ENCODE measurements at places on chromosomes 4 and X.

- no peak for DNase-seq
Observed at GRCh38 chr4:87469390-87469789, 47.0 kb downstream of the NUDT9 start.

DNA sequence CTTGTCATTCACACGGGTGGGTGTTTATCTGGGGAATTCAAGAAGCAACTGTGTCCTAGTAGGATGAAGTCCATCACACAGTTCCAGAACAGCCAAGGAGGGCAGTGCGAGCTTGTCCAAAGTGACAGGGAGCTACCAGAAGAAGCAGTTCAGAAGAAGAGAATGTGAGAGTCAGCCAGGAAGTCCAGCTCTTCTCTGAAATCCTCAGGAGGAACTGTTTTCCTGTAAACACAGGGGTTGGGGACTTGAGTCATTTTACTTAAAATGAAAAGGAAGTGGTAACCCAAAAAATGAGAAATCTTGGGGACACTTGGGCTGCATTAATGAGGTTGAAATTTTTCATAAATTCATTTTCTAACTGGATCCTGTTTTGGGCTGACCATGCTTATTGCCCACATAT lies 8.2 kb upstream of the TLR10 start:
- no peak for DNase-seq

DNA sequence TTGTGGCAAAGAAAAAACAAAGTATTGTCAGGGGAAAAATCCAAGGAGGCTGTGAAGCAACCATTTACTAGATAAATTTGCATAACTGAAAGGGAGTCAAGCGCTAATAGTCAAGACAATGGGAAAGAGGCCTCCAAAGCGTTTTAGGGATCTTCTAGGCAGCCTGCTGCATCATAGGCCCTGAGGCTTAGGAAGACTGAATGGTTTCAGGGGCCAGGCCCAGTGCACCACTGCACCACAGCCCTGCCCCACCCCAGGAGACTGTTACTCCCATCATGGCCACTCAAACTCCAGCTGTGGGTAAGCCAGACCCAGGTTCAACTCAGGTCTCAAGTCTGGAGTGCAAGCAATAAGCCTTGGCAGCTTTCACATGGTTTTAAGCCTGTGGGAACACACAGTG lies 362.9 kb downstream of the SH3BGRL start:
- no peak for DNase-seq

- no peak for DNase-seq
Observed at GRCh38 chr4:55733932-55734331, 85.7 kb upstream of the EXOC1L start.

- no peak for DNase-seq
Observed at GRCh38 chr4:6451309-6451708, 21.1 kb downstream of the PPP2R2C start.

GRCh38 chrX:53072418-53073114 lies 9.6 kb upstream of the TSPYL2 start:
- no peak for DNase-seq

DNA sequence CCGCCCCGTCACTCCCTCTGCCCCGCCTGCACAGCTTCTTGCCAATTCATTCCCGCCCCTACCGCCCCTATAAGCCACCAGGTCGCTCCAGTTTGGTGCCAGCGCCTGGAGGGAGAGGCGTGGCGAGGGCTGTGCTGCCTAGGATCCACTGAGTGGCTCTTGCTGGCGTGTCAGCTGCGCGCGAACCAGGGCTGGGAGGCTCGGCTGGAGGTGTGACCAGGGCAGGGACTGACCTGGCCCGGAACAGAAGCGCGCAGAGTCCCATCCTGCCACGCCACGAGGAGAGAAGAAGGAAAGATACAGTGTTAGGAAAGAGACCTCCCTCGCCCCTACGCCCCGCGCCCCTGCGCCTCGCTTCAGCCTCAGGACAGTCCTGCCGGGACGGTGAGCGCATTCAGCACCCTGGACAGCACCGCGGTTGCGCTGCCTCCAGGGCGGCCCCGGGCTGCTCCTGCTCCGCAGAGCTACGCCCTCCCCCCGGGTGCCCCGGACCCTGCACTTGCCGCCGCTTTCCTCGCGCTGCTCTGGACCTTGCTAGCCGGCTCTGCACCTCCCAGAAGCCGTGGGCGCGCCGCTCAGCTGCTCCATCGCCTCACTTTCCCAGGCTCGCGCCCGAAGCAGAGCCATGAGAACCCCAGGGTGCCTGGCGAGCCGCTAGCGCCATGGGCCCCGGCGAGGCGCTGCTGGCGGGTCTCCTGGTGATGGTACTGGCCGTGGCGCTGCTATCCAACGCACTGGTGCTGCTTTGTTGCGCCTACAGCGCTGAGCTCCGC lies at the start of gene GPR78:
GPR78 (plus strand) TSS at position 72 of the 773 bp plus-strand sequence; CDS start at position 663, 591 bp downstream.
- no peak for DNase-seq

DNA sequence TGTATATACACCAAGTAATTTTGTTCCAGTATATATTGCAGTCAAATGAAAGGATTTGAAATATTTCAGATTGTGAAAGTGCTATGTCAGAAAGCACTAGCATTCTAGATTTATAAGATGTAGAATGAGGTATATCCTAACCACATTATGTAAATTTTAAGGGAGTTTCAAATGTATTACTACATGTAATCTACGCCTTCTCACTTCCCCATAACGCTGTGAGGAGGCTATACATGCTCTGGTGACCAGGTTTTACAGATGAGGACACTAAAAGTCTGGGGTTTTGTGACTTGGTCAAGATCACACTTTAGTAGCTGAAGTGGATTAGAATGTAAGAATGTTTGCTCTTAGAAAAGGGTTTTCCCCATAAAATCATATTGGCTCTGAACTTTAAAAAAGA lies 8.1 kb downstream of the ENPEP start:
- no peak for DNase-seq

DNA sequence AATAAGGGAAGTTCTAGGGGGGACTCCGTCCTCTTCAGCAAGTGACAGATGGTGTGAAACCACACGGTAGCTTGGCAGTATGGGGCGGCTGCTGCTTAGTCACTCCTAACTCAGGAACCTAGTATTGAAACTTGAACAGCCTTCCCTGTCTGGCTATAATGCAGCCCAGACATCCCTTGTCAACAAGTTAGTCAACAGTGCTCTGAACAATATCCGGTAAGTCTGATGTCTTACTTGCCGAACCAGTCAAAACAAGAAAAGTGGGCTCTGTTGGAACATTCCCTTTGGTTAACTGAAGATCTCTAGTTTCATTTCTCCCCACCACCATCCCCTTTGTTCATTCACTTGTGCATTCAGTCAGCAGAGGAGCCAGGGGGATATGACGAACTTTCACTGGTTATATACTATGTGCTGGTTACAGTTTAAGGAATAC lies 18.7 kb upstream of the CXCL13 start:
- DNase-seq, result peak; percentile 71

DNA sequence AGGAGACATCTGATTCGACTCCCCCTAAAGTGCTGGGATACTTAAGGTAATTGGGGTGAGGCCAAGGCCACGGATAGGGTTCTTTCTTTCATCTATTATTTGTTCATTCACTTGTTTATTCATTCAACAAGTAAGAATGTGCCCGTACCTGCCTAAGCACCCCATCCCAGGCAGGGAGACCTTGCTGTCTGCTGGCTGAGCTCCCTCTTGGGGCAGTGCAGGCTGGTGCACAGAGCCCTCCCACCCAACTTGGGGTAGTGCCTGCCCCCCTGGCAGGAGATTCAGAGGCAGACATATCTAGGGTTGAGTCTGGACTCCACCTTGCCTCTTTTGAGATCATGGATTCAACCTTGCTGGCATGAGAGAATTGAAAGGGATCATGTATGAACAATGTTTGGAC lies 95.7 kb downstream of the DRD5 start:
- no peak for DNase-seq

GRCh38 chrX:47178337-47178736 lies 15.3 kb upstream of the UBA1 start:
- no peak for DNase-seq

GRCh38 chrX:22057667-22058066 lies 25.5 kb downstream of the PHEX start:
- no peak for DNase-seq

DNA sequence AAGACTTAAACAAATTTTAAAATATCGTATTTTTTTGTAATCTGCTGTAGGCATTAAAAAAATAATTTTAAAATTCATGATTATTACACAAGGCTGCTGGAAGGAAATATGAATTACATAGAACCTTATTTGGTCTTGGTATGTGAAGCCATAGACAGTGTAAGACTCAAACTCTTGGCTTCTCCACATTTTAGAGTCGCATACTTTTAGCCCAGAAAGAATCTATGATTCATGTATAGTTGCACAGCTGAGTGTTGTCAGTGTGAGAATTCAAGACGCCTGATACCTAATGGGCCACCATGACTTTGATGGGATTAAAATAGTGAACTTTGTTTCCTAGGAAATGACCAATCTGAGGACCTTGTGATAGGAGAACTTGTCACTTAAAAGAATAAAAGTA lies 1.4 kb downstream of the INTU start:
- no peak for DNase-seq

GRCh38 chr4:179007755-179008154 lies 1565.5 kb upstream of the AGA start:
- no peak for DNase-seq

DNA sequence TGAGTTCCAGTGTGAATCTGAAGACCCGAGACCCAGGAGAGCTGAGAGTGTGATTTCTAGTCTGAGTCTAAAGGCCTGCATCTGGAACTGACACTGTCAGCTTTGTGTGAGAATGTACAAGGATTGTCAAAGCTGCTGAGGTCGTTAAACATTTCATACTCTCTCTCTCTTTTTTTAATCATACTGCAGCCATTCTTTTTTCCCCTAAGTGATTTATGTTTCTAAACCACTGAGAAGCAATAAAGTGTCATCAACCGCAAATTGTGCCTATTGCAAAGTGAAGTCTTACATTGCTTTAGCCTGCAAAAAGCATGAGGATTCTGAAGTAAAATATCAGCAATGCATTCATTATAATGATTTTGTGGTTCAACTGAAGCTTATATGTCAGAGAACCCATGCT lies 106.0 kb downstream of the ASMT start:
- DNase-seq, result no peak

DNA sequence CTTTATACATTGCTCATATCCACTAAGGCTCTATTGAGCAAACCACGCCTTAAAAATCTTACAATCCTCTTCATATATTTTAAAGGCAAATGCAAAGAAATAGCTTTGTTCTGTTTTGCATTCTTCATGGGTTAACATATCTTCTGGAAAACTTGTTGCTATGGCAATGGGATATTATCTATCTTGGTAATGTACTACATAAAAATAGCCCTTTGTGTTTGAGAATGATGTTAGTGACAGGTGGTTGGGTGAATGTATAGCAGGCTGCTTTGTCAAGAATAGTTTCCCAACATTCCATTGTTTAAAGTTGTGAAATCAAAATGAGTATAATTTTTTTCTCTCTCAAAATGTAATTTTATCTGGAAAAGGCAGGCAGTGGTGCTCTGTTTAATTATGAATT lies 16.8 kb downstream of the REPS2 start:
- DNase-seq, result no peak

DNA sequence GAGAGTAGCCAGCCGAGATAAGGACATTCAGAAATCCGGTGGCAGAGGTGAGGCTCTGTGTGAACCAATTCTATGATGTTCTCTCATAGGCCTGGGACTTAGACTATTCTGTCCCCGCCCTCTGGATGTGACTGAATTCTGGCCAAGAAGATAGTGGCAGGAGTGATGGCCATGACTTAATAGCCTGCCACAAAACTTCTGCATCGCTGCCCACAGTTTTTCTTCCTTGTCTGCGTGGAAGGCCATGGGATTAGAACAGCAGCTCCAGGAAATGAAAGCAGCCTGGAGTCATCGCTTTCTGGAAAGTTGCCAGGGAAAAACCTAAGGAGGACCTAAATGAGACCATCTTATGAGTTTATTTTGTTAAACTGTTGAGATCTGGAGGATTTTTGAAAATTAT lies 134.7 kb downstream of the F11 start:
- DNase-seq, result no peak

DNA sequence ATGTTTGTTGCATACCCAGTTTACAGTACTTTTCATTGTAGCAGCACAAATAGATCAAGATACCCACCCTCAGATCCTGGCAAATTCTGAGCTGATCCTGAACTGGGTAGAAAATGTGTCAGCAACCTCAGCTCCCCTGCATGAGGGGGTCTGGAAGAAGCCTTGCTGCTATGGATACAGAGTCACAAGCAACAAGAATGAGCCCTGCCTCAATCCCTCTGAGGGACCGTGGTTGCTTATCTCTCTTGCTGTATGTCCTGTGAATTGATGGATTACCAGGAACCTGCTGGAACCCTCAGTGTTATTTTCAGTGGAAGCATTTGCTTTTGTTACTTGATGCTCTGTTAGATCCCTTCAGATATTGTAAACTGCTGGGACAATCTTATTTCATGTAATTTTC lies 331.0 kb downstream of the STIM2 start:
- no peak for DNase-seq

DNA sequence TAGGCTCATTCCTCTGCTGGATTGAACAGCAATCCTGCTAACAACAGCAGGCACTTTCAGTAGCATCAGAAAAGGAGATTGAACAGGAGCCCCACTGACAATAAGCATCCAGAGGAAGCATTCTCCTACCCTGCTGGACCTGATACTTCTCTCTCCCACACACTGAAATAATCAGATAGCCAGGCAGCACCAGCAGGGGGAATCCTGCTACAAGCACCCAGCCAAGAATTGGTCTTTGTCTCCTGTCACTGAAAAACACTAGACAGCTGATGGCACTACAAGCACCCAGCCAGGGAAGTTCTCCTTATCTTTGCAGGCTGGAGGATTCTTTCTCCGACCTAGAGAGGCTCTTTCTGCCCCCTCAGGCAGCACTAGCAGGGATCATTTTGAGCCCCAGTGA lies 444.3 kb upstream of the GRIA3 start:
- no peak for DNase-seq

DNA sequence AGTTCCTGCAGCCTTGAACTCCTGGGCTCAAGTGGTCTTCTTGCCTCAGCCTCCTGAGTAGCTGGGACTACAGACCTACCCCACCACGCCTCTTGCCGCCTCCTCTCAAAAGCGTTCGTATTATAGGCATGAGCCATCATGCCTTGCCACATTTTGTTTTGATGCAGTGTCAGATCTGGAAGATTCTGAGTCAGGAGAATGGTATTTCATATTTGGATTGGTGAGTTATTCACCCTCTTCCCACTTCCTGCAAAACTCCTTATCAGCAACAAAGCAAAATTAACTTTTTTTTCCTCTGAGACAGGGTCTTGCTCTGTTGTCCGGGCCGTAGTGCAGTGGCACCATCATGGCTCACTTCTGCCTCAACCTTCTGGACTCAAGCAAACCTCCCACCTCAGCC lies 29.6 kb downstream of the REST start:
- no peak for DNase-seq

GRCh38 chr4:183396227-183396637 lies 48.2 kb upstream of the CDKN2AIP start:
- DNase-seq, result no peak

- no peak for DNase-seq
Observed at GRCh38 chr4:83646538-83647239, 110.8 kb downstream of the GPAT3 start.

DNA sequence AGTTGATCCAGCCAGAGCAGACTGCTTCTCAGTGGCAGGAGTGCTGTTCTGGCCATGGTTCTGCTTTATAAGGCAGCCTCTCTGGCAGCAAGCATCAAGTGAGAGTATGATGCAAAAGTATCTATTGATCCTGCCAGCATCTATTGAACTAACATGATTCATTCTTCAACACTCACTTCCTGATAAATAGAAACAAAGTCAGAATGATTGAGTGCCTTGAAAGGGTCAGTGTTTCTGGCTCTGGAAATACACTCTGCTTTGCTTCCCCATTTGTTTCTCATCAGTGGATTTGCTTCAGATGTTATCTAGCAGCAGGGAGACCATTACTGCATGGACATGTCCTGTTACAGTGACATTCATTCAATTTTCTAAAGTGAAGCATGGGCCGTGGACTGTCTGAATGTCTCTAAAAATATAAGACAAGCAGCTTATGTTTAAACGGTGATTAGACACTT lies 66.2 kb upstream of the FRAS1 start:
- DNase-seq, result no peak

- no peak for DNase-seq
Observed at GRCh38 chrX:119684916-119685224, 8.1 kb downstream of the SEPTIN6 start.

All from GDM1 (cell line).